Urinary bladder (tissue), 4 donors: ENCODE measurements at places on chromosomes 3 and 15. TPM values are rescaled to one million over a fixed set of nuclear protein-coding genes. Genes with fewer than 3 reads are reported as not detected.

DNA sequence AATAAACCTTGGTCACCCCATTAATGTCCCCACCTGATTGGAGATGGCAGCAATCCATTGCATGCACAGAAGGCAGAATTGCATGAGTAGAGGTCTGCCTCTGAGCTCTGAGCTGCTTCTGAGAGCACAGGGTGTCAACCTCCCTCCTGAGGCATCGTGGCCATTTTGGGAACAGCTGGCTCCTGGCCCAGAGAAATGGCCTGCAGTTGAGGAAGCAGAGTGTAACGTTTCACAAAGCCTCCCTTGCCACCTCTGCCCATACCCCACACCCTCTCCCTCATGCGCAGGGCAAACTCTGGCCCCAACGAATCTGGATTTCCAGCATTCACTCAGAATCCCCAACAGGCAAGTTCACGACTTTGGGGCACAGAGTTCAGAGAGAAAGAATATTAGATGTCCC, 198.9 kb downstream of the ADAMTS9 start:
- no peak for DNase-seq

DNA sequence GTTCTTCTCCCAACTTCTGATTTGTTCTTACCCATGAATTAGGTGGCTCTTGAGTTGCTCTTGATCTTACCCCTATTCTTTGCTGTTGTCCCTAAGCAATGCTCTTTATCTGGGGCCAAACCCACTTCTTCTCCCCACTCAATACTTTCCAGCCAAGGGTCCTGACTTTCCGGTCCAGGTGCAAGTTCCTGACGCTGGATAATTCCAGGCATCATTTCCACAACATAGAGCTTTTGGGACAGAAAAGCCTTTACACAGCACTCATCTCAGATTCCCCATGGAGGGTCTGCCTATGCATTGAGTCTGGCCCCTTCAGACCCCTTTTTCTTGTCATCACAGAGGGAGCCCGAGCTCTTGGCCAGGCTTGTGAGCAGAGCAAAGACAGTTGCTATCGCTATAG, 85.4 kb upstream of the BOC start:
- DNase-seq, result no peak

GRCh38 chr15:56343879-56344278, 21.3 kb upstream of the TEX9 start:
- no peak for DNase-seq

CPEB1 gene
- total RNA-seq, result 4.7 TPM

ZBED2 gene
- total RNA-seq, result not detected

A4GNT gene
- not detected for total RNA-seq
